ENCODE measurements at places on chromosomes 2 and 18. TPM values are rescaled to one million over a fixed set of nuclear protein-coding genes. Genes with fewer than 3 reads are reported as not detected.

ZNF892 gene
- total RNA-seq: 1.3 TPM

ZNF385B gene
- total RNA-seq: 4.7 TPM

OXER1 gene
- 5.9 TPM for total RNA-seq

ZNF519 gene
- total RNA-seq: 1.3 TPM

LAMA1 gene
- 0.51 TPM for total RNA-seq

PAX8 gene
- total RNA-seq: 0.17 TPM

FHL2 gene
- total RNA-seq: 8.3 TPM

CHST9 gene
- total RNA-seq: 6.4 TPM

C1QL2 gene
- total RNA-seq: not detected

GKN1 gene
- not detected for total RNA-seq

UNC50 gene
- 35.7 TPM for total RNA-seq

KCNF1 gene
- 0.09 TPM for total RNA-seq

SERPINB13 gene
- not detected for total RNA-seq

DNAH7 gene
- total RNA-seq: 0.50 TPM

ZNF396 gene
- total RNA-seq: 1.2 TPM

GMCL1 gene
- total RNA-seq: 11.2 TPM

TMEM150A gene
- 18.5 TPM for total RNA-seq

HOXD10 gene
- total RNA-seq: not detected

HSBP1L1 gene
- total RNA-seq: 31.5 TPM

IGFBP5 gene
- 2.3 TPM for total RNA-seq

DSG1 gene
- 2.9 TPM for total RNA-seq

LCT gene
- total RNA-seq: not detected

UGT1A4 gene
- 136 TPM for total RNA-seq

NEU4 gene
- total RNA-seq: 5.4 TPM

POTEF gene
- total RNA-seq: not detected

DBI gene
- 187 TPM for total RNA-seq

SCN3A gene
- 1.0 TPM for total RNA-seq

COL6A3 gene
- 28.7 TPM for total RNA-seq

RAD51AP2 gene
- total RNA-seq: 0.25 TPM

AQP12B gene
- not detected for total RNA-seq

ATP6V1B1 gene
- not detected for total RNA-seq

PRKCE gene
- total RNA-seq: 2.5 TPM

NXPH2 gene
- total RNA-seq: not detected

HMSD gene
- 0.28 TPM for total RNA-seq

POTEI gene
- total RNA-seq: not detected

RASGRP3 gene
- 9.9 TPM for total RNA-seq

GALNT14 gene
- total RNA-seq: 2.0 TPM

UGT1A8 gene
- total RNA-seq: not detected

STARD6 gene
- total RNA-seq: not detected

IL37 gene
- not detected for total RNA-seq

GATA6 gene
- total RNA-seq: 3.5 TPM

HOXD1 gene
- not detected for total RNA-seq

ANKRD44 gene
- total RNA-seq: 18.2 TPM

FEV gene
- total RNA-seq: not detected

WNT10A gene
- total RNA-seq: 0.05 TPM

SKOR2 gene
- total RNA-seq: not detected

AMMECR1L gene
- total RNA-seq: 8.0 TPM

TMEFF2 gene
- not detected for total RNA-seq

HOXD8 gene
- 0.08 TPM for total RNA-seq

SFXN5 gene
- 23.3 TPM for total RNA-seq
